ENCODE measurements at places on chromosomes 11 and 22.

GRCh38 chr11:83661491-83662350 is 375.6 kb upstream of the CCDC90B start:
- no peak for DNase-seq

- no peak for DNase-seq
Measured at GRCh38 chr22:49140911-49141665, 686.6 kb downstream of the BRD1 start.

DNA sequence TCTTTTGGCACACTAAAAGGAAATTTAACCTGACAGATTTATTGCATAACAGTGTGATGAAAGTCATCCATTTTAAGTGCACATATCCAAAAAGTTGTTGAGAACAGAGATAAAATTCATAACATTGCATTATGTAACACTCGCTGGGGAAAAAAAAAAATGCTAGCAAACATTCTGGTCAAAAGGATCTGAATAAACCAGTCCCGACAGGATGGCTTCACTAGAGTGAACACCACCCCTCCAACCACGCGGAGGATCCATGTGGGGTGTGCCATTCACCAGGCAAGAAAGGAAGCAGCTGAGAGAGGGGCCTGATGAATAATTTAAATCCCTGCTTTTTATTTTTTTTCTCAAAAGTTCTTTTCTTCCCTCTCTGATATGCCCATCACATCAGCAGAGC is 258.7 kb downstream of the DCDC1 start:
- DNase-seq: no peak

GRCh38 chr11:44094260-44094868 is 1.1 kb upstream of the EXT2 start:
- DNase-seq: peak; percentile 81

DNA sequence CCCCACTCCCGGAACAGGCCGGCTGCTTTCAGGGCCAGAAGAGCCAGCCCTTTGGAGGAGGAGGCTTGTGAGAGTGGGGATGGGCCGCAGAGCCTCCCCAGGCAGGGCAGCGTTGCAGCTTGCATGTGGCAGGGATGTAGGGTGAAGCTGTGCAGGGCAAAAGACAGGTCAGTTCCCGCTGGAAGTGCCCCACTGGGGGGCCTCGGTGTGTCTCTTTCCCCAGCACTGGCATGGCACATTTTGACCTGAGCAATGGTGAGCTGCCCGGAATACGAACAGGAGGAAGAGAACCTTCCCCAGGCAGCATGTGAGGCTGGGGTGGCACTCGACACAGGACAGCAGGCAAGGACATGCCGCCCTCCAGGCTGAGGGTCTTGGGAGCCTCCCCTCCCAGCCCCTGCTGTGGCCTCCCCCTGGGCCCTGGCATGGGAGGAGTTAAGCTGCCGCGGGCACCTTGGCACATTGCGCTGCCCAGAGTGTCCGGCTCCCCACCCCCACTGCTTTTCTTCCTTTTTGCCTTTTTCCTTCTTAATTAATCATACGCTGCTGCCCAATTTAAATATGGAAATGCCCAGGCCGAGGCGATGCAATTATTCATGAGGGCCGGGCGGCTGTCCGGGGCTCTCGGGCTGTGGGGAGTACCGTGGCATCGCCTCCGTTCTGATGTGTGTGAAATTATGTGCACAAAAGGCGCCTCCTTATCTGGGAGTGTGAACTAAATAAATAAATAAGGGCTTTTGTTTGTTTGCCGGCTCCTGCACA is 76.0 kb upstream of the WNT7B start:
- DNase-seq: no peak

DNA sequence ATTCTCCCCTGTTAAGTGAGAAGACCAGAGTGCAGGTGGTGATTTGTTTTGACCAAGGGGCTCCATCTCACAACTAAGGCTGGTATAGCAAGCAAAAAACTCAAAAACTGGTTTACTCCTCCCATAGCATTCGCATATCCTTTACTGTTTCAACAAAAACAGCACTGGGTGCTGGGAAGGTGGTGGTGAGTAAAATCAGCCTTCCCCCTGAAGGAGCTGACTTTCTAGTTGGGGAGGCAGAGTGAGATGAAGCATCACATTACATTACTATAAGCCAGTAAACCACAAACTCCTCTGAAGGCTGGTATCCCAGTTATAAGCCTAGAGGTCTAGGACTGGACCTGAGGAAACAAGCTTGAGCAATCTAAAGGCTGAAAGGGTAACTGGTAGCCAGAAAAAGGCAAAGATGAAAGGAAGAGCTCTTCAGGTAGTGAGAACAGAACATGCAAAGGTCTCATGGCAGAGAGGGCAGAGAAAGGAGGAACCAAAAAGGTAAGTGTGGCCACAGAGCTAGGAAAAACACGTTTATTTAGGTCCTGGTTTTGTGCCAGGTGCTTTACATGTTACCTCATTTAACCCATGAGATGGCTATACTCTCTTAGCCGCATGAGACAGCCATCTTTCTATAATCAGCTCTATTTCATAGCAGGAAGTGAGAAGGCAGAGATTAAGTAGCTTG is 22.3 kb downstream of the TMEM123 start:
- no peak for DNase-seq

- no peak for DNase-seq
Measured at GRCh38 chr11:78226684-78227680, 38.3 kb downstream of the USP35 start.

DNA sequence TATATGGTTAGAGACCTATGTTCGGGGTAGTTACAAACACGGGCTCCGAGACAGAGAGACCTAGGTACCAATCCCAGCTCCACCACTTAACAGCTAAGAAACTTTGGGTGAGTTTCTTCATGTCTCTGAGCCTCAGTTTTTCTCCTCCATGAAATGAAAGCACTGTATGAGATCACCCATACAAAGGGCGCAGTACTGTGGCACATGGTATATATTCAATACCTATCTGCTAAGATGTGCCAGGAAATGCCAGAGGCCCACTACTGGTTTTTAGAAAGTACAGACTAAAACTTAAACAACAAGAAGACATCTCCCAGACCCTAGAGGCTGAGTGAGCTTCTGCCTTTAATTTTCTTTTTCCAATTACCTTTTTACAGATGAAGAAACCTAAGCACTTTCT is 69.5 kb downstream of the SLC1A2 start:
- DNase-seq: no peak

DNA sequence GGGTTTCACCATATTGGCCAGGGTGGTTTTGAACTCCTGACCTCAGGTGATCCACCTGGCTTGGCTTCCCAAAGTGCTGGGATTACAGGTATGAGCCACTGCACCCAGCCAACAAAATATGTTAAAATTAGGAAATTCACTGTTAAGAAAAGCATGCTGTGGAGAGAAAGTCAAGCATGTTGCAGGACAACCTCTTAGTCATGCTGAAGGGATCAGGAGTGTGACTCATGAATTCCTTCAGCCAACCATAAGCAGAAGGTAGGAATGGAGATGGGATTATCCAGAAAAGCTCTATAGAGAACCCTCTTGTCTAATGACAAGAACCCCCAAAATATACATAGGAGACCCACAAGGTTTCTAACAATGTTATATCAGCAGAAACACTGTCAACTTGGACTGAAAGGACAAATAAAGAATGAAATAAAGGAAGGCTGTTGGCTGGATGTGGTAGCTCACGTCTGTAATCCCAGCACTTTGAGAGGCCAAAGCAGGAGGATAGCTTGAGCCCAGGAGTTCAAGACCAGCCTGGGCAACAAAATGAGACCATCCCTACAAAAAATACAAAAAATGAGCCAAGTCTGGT is 16.0 kb downstream of the MRTFA start:
- no peak for DNase-seq

DNA sequence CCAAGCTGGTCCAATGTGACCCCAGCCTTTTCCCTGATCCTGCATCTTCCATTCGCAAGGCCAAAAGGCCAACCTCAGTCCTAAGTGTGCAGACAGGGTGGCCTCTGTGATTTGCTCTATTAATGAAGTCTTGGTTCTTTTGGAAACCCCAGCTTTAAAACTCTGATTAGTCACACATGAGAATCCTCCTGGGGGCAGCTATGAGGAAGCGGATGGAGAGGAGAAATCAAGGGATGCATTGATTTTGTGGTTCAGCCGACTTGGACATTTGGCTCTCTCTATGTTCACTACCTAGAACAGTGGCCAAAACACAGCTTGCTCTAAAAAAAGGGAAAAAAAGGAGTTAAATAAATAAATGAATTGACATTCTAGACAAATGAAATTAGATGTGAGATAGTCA is 98.6 kb upstream of the USP47 start:
- no peak for DNase-seq

GRCh38 chr11:26073646-26074045 is 258.3 kb upstream of the ANO3 start:
- peak; percentile 39 for DNase-seq

DNA sequence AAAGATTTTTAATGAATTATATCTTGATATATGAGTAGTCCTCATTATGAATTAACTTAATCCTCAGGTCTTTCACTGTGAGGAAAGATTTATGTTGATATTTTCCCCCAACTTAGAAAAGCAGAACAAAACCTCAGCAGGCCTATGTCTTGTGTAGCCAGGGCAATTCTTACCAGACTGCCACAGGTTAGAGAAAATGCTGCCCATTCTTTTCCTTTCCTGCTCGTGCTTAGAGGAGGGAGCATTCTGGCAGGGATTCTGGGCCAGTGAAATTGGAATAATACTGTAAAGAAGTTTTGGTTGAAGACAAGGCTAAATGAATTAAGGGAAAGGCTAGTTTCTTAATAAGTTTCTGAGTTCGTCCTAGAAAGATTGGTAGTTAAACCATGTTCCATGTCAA is 56.6 kb downstream of the ZNRF3 start:
- DNase-seq: no peak

- peak; percentile 75 for DNase-seq
Measured at GRCh38 chr11:113884361-113884836, 9.0 kb upstream of the USP28 start.

DNA sequence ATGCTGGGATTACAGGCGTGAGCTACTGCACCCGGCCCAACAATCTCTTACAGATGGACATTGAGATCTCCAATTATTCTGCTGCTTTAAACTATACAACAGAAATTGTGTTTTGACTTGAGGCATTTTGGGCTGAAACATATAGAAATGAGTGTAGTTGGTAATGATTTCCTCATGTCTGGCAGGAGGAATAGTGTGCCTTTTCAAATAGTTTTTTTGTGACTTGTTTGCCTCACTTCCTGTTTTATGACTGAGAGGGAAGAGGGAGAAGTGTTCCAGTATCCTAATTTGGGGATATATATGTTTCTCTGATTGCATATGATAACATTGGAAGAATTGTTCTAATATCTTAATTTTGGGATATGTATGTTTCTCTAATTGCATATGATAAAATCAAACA is 40.2 kb downstream of the EP300 start:
- no peak for DNase-seq

- no peak for DNase-seq
Measured at GRCh38 chr11:106047631-106048030, 25.6 kb upstream of the MSANTD4 start.

DNA sequence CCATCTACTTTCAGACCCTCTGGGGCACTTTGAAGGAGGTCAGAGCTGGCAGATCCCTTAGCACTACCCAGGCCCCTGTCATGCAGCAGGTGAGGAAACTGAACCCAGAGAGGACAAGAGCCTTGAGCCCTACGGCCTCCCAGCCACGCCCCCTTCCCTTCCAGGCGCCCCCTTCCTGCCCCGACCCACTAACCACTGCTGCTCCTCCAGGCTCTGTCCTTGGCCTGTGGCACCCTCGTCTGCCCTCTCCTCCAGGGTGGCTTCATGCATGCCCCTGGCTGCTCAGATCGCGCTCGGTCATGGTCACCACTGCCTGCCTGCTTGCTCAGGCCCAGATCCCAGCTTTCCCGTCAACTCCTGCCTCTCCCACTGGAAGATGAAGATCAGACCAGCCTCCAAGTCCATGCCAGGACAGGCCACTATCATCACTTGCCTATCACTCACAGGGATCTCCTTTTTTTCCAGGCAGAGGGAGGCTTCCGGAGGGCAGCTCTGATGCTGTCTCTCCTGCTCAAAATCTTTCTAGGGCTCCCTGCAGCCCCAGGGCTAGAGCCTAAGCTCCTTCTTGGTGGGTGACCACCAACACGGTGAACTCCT is 30.7 kb downstream of the ELFN2 start:
- no peak for DNase-seq

GRCh38 chr11:65560555-65561418 is 2.6 kb upstream of the LTBP3 start:
- peak; percentile 74 for DNase-seq

- peak; percentile 27 for DNase-seq
Measured at GRCh38 chr11:122910775-122911174, 28.2 kb downstream of the JHY start.

DNA sequence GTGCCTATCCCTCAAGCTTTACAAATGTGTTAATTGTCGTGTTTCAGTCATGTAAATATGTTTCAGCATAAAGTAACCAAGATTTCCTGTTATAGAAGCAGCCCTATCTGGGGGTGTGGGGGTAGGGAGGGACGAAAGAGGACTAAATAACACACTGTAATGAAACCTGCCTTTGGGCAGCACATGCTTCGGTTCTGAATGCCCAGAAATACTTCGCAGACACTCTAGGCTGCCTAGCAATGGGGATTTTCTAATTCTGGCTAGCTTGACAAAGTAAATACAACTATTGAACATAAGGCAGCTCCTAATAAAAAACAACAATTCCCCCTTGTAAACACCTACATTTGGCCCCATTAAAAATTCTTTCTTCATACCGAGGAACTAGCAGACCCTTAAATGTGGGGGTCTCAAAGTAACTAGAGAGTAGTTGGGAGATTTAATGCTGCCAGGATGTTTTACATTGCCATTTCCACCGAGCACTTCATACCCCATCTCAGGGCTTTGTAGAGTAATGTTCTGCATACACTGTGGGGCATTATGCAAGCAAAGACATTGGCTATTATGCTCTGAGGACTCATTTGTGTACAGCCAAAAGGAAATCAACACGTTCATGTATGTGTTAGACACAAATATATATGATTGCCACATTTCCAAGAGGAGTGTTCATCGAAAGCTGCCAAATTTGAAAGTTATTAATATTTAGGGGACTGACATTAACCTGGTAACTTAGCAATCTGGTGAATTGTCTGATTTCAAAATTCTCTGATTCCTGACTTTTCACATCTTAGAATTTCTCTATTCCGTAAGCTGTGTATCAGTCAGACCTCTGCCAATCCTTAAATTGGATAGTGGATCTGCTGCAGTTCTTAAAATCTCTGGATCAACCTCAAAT is 42.1 kb downstream of the PAX6 start:
- no peak for DNase-seq

DNA sequence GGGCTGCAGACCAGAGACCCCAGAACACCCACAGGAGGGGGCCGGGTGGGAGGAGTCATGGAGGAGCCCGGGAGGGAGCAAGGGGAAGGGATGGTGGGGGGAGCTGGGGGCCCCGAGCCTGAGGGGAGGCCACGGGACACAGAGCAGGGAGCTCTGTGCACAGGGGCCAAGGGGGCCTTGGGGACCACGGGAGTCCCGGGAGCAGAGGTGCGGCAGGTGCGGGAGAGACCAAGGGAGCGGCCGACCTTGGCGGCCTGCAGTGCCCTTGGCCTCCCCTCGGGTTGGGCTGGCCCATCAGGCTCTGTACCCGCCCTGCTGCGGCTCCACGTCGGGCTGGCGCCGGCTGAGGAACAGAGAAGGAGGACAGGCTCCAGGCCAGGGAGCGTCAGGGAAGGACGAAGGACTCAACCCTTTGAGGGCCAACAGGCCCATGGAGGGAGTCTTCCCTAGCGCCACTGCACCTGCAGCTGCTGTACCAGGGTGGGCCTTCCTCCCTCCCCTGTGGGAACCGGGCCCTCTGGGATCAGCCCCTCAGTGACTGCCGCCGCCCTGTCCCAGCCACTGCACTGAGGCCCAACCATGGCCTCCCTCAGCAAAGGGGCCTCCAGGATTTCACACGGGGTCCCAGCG is 17.8 kb upstream of the BRSK2 start:
- DNase-seq: no peak

Measured in WERI-Rb-1 (cell line).